ENCODE measurements at places on chromosomes 1 and 21.

GRCh38 chr1:147641695-147642592, 28.4 kb downstream of the ACP6 start:
- DNase-seq: no peak

DNA sequence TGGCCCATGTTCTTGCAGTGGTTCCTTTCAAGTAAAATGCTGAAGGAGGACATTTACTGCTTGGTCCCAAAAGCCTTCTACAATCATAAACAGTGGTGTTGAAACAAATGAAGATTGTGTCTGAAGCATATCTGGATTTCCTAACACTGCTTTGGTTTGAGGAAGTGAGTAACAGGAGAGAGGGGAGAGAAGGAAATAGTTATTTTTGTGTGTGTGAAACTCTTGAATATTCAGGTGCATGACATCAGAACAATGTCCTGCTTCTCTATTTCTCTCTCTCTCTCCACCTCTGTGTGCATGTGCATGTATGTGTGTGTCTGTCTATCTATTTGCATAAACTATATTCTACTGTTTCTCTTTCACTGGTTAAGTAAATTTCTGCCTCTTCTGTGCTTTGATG, 61.4 kb upstream of the TNFSF18 start:
- DNase-seq: no peak

- no peak for DNase-seq
These were observed 735.7 kb upstream of the CXADR start for GRCh38 chr21:16777041-16777720.

GRCh38 chr1:174157157-174157806, 2.0 kb upstream of the RABGAP1L start:
- DNase-seq: no peak

- DNase-seq: no peak
These were observed 299.6 kb upstream of the RUNX1 start for GRCh38 chr21:35348686-35349085.

GRCh38 chr1:25657121-25657882, 40.7 kb downstream of the MAN1C1 start:
- DNase-seq: no peak

- DNase-seq: no peak
These were observed 676.1 kb downstream of the PTPRU start for GRCh38 chr1:29912425-29912824.

DNA sequence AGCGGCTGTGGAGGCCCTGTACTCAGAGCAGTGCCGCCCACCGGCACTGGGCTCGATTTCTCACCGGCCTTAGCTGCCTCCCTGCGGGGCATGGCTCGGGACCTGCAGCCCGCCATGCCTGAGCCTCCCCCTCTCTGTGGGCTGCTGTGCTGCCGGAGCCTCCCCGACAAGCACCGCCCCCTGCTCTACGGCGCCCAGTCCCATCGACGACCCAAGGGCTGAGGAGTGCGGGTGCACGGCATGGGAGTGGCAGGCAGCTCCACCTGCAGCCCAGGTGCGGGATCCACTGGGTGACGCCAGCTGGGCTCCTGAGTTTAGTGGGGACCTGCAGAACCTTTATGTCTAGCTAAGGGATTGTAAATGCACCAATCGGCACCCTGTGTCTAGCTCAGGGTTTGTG, 5.2 kb upstream of the SOD1 start:
- DNase-seq: peak; percentile 51

DNA sequence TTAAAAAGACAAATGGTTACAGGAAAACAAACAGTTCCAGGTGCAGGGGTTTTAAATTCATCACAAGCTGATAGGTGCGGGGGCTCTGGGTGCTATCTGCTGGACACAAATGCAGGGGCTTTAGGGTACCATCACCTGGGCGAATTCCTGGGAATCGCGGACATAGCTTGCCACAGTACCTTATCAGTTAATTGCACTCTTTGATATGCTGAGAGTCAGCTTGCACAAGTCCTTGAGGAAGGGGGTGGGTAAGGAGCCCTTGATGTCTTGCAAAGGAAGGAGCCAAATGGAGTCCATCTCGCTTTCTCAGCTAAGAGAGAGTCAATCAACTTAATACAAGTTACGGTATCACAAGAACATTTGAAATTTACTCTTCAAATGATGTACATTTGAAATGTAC, 25.4 kb upstream of the TMEM54 start:
- DNase-seq: no peak

- DNase-seq: no peak
These were observed 601.6 kb upstream of the USP24 start for GRCh38 chr1:55816456-55817426.

DNA sequence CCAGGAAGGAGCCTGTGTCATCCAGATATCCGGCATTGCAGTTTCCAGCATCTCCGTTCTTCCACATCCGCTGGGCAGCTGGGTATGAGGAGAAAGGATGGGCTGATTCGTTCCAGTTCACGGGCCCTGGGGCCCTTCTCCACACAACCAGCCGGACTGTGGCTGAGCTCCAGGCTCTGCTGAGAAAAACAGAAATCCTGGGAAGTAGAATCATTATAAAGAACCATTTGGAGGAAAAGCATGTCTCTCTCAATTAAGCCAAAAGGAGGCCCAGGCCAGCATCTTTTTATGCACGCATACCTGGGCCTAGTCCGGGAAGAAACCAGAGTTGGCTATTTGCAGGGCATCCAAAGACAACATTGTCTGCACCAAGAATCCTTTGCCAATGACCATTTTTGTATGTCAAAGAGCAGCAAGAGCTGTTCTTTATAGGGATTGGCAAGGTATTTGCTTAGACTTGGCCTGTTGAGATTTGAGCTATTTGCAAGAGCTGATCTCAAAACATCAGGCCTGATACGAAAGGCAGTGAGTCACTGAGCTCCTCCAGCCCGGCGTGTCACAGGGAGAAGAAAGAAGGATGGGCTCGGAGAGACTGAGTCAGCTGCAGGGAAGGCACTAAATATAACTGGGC, 84.9 kb upstream of the ARHGEF16 start:
- no peak for DNase-seq

GRCh38 chr1:19377812-19378718, 65.9 kb downstream of the SLC66A1 start:
- DNase-seq: no peak

GRCh38 chr1:110746644-110747259, 72.0 kb upstream of the KCNA3 start:
- DNase-seq: peak; percentile 75

GRCh38 chr1:204337036-204337429, 22.7 kb downstream of the PLEKHA6 start:
- no peak for DNase-seq

DNA sequence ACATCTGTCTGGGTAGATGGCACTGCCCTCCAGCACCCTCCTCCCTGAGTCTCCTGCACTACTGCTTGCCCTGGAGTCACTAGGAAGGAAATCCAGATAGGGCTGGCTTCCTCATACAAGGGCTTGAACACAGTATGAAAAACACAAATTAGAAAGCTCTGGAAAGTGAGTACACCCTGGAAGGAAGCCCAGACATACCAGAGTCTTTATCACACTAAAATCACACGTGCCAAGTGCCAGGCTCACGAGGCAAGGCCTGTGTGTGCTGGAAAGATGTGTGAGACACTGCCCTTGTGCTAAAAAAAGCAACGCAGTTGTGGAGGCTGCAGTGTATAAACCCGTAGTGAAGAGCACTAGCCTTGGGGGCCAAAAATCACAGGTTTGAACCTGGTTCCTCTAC, 28.3 kb upstream of the S100A7 start:
- DNase-seq: no peak

GRCh38 chr1:111199881-111200801, at the start of gene DENND2D:
DENND2D (minus strand) TSS chr1:111200646; CDS start chr1:111200459, 187 bp downstream.
- DNase-seq: no peak

- DNase-seq: no peak
These were observed 46.1 kb upstream of the RBM34 start for GRCh38 chr1:235207209-235207565.

GRCh38 chr1:155389826-155390225, 69.1 kb downstream of the RUSC1 start:
- DNase-seq: no peak

DNA sequence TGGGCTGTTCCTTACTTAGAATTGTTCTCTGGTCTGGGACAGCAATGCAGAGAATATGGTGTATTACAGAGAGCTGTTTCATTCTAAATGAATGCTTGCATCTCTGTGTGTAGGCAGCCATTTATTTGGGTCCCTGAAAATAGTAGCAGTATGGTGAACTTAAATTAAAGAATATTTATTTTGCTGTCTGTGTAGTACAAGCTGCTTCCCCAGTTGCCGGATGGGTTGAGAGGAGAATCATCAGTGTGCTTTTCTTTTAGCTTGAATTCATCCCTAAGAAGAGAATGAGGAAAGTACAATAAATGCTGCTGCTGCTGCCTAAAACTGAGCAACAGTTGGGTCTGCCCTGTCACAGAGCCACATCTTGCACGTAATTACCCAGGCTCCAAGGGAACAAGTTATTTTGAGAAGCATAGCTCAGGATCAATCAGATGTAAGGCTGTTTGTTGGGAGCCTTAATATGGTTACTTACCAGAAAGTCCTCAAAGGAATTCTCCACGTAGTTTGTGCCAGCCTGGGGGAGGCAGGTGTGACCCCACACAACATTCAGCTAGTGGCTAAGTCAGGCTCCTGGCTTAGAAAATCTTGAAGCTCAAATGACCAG, 16.6 kb downstream of the ACTN2 start:
- DNase-seq: no peak

GRCh38 chr1:22143065-22144033, at the start of gene WNT4:
WNT4 (minus strand) TSS chr1:22143097; CDS start chr1:22142922, 175 bp downstream.
- no peak for DNase-seq

GRCh38 chr1:201369209-201369608, 8.3 kb downstream of the TNNT2 start:
- DNase-seq: no peak

DNA sequence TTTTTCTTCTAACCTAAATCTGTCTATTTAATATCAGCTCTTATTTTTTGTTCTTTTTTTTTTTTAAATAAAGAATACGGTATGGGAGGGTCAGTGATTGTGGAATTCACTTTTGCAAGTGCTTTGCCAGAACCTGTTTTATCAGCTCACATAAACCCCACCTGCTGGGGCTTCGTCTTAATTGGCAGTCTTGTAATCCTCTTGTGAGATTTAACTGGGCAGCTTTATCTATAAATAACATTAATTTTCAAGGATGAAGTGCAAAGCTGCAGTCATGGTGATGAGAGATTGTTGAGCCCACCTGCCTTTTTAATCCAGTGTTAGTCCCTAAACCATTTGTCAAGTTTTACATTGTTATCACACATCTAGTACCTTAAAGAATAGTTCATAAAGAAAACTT, 18.2 kb upstream of the PDC start:
- DNase-seq: no peak

- no peak for DNase-seq
These were observed 14.0 kb upstream of the HLCS start for GRCh38 chr21:36980280-36981048.

DNA sequence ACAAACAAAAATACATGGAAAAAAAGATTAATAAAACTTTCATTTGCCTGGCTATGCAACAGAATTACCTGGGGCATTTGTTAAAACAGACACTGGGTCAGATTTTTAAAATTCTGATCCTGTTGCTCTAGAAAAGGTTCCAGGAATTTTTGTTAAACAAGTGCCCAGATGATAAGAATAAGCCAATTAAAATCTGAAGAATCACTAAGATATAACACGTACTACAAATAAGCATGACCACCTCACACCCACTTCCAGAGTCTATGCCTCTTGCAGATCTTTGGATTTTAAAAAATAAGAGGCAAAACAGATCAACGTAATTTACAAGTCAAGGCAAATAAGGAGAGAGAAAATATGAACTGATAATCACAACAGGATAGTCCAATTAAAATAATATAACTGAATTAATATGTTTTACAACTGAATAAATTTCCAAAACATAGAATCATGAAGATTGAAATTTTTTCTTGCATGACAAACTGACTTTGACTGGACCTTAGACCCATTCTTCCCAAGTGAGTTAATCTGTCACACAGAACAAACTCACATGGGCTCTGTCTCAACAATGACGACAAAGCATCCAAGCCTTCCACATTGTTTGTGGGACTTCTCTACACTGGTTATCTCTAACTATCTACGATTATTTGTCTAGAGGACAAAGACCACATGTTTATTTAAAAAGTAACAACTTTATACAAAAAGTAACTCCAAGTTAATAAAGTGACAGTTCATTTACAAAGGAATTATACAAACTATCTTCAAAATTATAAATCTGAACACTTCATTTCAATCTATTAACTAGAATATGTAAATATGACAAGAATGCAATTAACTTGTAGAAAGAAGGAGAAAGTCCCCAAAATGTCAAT, 56.9 kb downstream of the COP1 start:
- DNase-seq: no peak

DNA sequence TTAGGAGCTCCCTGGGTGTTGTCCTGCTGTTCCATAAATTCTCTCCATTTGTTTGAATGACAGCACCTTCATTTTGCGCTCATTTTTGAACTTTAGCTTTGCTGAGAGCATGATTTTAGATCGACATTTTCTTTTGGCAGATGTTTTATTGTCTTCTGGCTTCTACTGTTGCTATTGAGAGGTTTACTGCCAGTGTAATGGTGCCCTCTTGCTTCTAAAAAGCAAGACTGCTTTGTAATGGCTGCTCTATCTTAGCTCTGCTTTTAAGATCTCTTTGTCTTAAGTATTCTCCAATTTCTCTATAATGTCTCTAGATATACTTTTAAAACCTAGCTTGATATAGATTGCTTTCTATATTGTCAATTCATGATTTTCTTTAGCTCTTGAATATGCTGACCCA, 27.8 kb downstream of the THEM4 start:
- DNase-seq: no peak

DNA sequence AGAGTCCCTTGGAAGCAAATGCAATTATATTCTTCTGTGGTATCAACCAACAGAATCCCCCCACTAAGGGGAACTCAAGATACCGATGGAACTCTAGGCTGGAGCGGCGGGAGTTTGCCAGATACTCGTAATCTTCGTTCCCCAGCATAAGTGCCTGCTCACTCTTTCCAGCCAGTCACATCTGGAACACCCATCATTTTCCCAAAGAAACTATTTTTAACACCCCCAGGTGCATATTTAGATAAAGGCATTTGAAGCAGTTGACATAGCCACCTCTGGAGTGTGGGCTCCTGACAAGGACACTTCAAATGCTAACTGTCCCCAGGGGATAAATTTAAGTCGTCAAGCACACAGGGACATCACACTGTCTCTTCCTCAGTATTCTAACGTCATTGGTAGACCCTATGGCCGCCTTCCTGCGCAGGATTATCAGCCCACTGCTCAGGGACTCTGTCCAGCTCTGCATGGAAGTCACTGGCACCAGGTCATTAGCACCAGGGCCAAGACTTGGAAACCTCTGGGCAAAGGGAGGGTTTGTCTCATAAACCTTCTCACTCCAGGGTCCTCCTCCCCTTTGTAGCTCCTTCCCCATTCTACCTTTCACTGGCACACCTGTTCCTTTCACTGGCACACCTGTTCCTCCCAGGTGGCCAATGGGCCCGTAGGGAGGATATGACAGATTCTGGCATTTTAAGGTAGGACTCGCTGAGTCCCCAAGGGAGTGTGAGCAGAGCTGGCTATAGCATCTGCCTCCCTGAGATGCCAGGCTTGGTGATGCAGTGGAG, 48.8 kb downstream of the H3-3A start:
- no peak for DNase-seq

Measured in H1 (cell line).